RWPE1 (cell line): ENCODE measurements at places on chromosomes 2 and 18.

DNA sequence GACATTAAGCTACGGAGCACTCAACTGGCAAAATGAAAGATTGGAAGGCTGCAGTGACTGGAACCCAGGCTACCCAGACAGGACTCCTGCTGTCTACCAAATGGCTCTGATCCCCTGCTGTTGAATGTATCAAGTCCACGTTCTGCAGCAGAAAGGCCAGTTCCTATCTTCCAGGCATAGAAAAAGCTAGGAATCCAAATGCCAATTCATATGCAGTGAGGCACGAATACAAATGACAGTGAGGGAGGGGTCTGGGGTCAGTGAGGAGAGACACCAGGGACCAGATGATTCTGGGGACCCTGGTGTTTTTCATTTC is 5.3 kb downstream of the NRP2 start:
- no peak for DNase-seq

DNA sequence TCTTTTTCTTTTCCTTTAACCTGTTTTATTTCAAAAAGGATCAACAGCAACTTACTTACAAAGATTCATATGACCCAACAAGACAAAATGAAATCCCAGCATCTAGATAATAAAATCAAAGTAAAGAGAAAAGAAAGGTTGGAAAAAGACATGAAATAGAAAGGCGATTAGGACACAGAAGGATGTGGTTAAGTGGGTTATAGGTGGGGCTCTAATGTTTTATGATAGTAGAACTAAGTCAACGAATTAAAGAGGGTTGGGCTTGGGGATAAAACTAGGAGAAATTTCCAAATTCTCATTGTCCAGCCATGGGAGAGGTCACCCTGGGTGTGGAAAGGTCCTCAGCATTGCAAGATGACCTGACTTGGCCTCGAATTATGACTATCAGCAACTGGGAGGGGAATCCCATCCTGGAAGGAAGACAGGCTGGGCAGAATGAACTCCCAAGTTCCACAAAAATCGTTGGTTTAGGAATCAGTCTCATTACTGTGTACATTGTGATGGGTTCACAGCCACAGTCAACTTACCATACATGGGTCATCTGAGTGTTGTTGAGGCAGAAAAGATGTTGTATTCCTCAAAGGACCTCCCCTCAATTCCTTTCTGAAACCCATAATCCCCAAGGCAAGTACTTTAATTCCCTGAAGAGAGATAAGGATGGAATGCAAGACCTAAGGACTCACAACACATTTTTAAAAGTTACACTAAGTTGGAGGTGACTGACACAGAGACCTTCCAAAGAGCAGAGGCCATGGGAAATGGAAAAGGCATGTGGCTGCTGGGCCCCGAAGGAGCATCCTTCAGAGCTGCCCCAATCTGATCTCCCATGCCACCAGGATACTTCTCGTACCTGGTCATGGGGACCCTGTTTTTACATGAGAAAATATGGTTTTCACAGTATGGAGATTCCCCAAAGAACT is 167.6 kb downstream of the UXS1 start:
- no peak for DNase-seq

DNA sequence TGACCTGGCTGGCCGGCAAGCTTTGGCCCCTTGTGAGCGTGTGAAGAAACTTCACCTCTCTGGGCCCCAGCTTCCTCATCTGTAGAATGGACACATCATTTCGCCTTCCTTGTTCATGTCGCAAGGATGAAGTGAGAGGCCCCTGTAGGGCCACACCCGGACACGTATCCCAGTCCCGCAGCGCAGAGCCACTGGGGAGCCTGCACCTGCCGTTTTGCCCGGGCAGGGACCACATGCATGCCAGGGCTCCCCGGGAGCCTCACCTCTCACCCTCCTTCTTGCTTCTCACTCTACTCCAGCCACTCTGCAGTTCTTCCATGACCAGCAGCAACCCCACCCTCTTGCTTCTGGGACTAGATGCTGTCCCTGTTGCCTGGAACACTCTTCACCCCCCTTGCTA is 77.5 kb downstream of the FAM168B start:
- DNase-seq, result no peak

- DNase-seq, result no peak
Observed at GRCh38 chr2:141508806-141509595, 621.8 kb downstream of the LRP1B start.
